Mucosa of descending colon (tissue), 3 donors: ENCODE measurements at places on chromosomes 16 and 17. TPM values are rescaled to one million over a fixed set of nuclear protein-coding genes. Genes with fewer than 3 reads are reported as not detected.
A peak's percentile ranks its signal among the peaks of the same experiment; 100 is the strongest.

Gene HSD17B2
- total RNA-seq, result 211 TPM

GRCh38 chr17:19317359-19318095 is 45.0 kb downstream of the B9D1 start:
- DNase-seq, result peak; percentile 85

GRCh38 chr16:5027575-5028235 is 6.0 kb downstream of the NAGPA start:
- DNase-seq, result no peak

Gene TNFRSF17
- total RNA-seq, result 3.3 TPM

- no peak for DNase-seq
Observed at GRCh38 chr17:79814127-79814973, 17.5 kb upstream of the CBX8 start.

DNA sequence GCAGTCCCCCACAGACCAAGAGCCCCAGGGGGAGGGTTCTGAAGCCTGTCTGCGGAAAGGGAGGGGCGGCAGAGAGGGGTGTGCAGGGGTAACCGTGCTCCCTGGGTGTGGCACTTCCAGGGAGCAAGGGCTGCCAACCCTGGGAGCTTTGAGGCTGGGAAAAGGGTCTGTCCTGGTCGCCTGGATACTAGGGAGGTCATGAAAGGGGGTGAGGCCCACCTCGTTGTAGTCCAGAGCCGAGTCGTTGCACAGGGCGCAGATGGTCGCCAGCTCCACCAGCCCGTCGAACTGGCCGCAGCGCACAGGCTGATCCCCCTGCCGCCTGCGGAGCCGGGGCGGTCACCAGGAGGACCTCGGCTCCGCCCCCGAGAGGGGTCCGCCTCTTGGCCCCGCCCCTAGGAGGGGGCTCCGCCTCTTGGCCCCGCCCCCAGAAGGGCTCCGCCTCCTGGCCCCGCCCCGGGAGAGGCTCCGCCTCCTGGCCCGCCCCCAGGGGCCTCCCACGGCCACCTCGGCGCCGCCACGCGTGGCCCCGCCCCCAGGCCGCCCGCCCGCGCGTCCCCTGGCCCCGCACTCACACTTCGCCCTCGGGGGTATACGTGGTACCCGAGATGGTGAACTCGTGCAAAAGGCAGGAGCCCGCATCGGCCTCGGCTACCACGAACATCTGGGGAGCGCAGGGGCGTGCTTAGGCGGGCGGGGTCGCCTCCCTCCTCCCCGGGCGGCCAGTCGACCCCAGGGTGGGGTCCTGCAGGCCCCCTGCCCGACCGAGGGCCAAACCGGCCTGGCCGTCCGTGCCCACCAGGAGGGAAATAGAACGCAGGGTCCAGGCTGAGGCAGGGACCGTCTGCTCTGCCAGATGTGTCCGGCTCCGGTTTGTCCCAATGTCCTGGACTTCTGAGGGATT is 19.5 kb downstream of the ATP2A3 start:
- peak; percentile 66 for DNase-seq

Gene HEATR3
- 24.1 TPM for total RNA-seq

Gene TMEM88
- total RNA-seq, result 8.5 TPM

DNA sequence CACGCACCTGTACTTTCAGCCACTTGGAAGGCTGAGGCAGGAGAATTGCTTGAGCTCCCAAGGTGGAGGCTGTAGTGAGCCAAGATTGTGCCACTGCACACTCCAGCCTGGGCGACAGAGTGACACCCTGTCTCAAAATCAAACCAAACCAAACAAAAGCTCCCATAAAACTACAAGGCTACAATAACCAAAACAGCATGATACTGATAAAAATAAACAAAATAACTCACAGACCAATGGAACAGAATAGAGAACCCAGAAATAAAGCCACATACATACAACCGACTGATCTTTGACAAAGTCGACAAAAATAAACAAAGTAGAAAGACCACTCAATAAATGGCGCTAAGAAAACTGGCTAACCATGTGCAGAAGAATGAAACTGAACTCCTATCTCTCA is 37.2 kb downstream of the BRD7 start:
- DNase-seq, result no peak

DNA sequence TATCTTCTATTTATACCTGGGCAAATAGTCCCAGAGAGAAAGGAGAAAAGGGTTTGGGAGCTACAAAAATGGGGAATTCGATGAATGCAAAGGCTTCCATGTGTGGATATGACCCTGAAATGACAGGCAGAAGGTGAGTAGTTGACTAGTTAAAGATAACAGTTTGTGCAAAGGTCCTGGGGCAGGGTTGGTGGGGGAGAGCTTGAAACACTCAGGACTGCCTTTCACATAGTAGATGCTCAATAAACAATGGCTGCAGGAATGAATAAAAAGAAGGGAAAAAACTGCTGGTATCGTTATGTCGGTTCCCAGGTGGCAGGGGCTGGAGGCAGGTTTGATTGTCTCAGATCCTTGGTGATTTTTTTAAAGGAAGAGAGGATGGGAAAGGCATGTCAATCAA is 445.5 kb downstream of the HAPSTR1 start:
- DNase-seq, result no peak

DNA sequence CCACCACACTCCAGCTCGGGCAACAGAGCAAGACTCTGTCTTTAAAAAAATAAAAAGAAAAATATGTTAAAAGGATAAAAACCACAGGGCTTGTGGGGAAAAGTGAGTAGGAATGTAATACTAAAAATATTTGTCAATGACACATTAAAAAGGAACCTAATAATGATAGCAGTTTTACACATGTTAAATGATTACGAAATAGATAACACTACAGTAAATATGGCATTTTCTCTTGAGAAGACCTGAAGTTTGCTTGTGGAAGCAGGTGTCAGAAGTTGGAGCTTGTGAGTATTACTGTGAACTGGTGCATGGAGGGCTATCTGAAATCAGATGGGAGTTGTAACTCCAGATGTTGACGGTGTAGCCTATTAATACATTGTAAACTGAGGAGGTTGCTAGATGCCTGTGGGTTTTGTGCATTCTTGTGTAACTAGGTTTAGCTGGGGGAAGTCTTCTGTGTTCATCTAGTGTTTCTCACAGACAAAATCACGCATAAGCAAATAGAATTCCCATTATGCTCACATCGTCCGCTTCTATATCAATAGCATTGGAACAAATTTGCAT is 44.2 kb upstream of the CLEC18A start:
- DNase-seq, result no peak

Gene PNMT
- 1.5 TPM for total RNA-seq

DNA sequence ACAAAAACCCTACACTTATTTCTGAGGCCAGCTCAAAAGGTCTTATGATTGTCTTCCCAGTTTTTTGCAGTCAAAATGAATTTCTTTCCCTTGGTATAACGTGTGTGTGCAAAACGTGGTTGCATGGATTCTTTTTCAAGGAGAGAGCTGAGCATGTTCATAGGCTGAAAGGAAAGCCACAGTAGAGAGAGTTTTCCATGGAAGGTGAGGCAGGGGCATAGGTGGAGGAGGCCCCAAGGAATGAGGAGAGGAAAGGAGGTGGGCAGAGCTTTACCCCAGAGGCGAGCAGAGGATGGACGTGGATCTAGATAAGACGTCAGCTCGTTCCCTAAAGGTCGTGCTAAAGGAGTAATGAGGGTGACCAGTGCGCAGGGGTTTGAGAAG is 22.8 kb downstream of the TRPV2 start:
- no peak for DNase-seq

Gene BBS2
- total RNA-seq, result 26.9 TPM

- no peak for DNase-seq
Observed at GRCh38 chr17:60846175-60846574, 168.5 kb downstream of the BCAS3 start.

DNA sequence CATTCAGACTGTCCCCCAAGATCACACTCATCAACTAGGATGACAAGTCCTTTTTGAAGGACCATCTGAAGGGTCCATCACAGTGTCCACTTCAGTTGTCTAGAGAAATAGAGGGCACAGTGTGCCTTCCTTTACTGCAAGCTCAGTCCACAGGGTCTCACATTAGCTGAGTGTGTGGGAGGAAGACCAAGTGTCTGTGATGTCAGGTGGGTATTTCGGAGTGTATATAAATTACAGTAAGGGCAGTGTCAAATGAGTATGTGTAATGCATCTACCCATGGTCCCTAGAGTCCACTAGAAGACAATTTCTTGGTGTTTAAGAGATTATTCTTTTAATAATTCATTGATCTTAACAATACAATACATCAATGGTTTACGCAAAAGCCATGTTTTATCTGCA is 272.2 kb downstream of the CDH13 start:
- no peak for DNase-seq

Gene SSTR5
- total RNA-seq, result not detected

DNA sequence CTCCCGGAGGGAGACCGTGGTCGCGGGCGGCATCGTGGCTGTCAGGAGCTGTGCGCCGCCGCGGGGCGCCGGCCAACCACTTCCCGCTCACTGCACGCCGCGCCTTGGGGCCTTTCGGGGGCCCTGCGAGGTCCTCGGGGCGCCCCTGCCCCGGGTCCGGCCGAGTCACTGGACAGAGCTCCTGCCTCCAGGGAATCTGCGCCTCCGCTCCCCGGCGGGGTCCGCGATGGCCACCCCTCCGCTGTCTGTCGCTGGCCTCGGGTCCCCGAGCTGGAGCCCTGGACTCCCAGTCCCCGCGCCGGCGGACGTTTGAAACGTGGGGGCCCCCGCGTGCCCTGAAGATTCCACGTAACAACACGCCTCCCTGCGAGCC is at the start of gene QRICH2:
Gene QRICH2 (minus strand): TSS at position 311 of the 373 bp plus-strand sequence. CDS start 278 bp downstream, at position 33.
- no peak for DNase-seq

GRCh38 chr17:3761036-3761917 is 37.6 kb downstream of the HASPIN start:
- DNase-seq, result no peak

GRCh38 chr16:11833951-11834695 is 17.2 kb downstream of the RSL1D1 start:
- no peak for DNase-seq

DNA sequence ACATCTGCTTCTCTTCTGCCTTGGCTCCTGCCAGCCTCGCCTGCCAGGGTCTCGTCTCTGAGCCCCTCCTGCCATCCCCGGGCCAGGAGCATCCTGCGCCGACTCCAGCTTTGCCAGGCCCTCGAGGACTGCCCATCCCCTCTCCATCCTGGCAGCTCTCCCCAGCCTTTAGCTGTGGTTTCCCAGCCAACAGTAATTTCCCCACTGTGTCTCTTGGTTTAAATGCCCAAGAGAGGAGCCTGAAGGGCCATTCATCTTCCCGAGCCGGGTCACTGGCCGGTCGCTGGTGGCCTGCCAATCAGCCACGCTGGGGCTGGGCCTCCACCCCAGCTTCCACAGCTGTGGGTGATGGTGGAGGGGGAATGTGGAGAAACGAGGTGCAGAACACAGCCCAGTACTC is 47.8 kb downstream of the MRC2 start:
- DNase-seq, result no peak

Gene EVPLL
- total RNA-seq, result 0.23 TPM

Gene CBX8
- 4.0 TPM for total RNA-seq

Gene CDH5
- 17.0 TPM for total RNA-seq

Gene FZD2
- 1.5 TPM for total RNA-seq

Gene CCL22
- total RNA-seq, result 0.16 TPM

Gene PRSS8
- total RNA-seq, result 163 TPM

Gene TP53TG3B
- not detected for total RNA-seq

DNA sequence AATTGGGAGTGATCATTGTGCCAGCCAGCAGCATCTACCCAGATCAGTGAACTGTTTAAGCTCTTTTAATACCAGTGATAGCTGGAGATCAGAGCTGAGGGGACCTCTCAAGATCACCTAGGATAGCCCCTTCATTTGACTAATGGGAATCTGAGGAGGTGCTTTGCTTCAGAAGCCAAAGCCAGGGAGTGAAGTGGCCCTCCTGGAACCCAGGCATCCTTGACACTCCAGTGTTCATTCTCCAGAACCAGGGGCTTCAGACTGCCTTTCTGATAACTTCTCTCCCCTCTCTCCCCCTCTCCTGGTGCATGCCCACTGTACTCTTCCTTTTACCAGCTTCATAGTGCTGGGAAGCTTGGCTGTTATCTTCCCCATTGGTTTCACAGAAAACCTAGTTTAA is 48.0 kb upstream of the SLC12A3 start:
- DNase-seq, result no peak

DNA sequence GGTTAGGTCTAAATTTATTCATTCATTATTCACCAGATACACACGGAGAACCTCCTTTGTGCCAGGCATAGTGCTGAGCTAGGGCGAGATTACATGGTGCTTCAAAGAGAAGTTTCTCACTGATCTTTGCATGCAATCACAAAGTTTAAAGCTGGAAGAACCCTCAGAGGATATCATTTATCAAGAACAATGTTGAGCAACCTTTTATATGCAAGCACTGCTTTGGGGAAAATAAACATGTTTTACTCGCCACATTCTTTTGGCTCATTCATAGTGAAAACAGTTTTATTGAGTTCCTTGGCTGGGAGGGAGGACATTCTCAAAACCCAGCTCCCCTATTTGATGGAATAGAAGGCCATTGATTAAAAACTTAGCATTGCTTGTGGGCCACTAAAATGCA is 49.8 kb upstream of the XYLT1 start:
- DNase-seq, result no peak

DNA sequence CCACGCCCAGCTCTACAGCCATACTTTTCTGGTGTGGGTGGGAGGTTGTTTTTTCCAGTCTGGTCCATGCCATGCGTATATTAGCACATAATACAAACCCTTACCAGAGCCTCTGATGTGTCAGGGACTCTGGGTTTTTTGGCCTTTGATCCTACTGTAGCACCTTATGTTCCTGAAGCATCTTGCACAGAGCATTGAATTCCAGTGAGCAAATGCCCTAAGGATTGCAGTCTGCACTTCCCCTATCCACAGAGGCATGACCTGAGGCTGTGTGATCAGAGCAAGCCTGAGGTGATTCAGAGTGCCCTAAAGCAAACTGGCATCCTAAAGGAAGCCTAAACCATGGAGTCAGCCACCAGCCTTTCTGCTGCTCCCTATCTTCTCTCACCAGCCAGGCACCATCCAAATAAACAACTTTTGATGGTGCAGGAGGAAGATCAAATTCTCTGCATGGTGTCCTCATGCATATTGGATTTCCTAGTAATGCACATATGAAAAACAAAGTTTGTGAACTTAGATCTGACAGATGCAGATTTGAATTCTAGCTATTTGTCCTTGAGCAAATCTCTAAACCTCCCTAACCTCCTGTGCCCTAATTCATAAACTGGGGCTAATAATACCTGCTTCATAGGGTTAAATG is 41.2 kb upstream of the HAS3 start:
- no peak for DNase-seq

Gene CDK5R1
- 2.1 TPM for total RNA-seq

DNA sequence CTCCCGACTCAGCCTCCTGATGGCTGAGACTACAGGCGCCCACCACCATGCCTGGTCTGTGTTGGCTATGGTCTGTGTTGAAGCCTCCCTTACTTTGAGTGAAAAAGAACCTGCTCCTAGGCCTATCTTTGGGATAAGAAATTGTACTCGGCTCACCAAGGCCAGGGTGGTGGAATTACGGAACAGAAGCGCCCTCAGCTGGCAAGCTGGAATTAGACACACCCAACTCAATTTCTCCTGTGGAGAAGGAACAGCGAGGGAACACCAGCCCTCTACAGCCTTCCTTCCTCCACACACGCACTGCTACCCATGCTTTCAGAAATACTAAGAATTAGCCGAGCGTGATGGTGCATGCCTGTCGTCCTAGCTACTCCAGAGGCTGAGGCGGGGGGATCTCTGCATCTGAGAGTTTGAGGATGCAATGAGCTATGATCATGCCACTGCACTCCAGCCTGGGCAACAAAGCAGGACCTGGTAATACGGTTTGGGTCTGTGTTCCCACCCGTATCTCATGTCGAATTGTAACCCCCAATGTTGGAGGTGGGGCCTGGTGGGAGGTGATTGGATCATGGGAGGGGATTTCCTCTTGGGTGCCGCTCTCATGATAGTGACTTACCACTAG is 40.1 kb upstream of the RBBP6 start:
- DNase-seq, result peak; percentile 50

- no peak for DNase-seq
Observed at GRCh38 chr17:2238432-2239169, 65.0 kb downstream of the SMG6 start.

GRCh38 chr16:5863071-5863606 is 765.5 kb upstream of the EEF2KMT start:
- no peak for DNase-seq
